ENCODE measurements at places on chromosomes 4 and X.

- DNase-seq, result no peak
Measured at GRCh38 chr4:910366-911091, 21.6 kb downstream of the GAK start.

DNA sequence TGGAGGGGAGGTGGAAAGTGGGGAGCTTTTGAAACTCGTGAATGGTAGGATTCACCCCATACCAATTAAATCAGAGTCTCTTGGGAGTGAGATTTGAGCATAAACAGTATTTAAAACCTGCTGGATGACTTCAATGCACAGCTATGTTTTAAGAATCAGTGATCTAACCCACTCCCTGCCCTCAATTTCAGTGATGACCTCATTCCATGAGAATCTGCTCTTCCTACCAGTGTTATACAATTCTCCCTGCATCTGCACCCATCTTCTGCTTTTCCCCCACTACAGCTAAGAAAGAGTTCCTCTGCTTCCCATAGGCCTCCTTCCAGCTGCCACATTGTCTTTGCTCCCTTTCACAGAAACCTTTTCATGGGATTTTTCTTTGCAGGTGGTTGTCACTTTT is 18.3 kb upstream of the H2AZ1 start:
- DNase-seq, result no peak

- DNase-seq, result no peak
Measured at GRCh38 chr4:123785538-123785937, 388.9 kb downstream of the SPRY1 start.

- DNase-seq, result no peak
Measured at GRCh38 chr4:1789552-1789951, 3.5 kb upstream of the FGFR3 start.

DNA sequence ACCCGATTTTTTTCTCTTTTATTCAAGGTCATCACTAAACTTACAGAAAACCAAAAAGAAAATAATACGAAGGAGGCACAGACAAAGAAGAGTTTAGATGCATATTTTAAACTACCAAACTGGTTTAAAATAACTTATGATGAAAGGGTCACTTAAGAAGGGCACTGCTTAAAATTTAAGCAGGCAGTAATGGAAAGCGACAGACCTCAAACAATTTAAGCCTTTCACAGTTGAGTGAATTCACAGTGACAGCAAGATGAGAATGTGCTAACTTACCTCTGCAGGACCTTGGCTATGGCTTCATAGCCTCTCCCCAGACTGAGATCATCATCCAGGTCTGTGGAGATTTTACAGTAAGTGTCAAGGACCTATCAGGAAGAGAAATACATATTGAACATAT is 112.1 kb downstream of the TTC29 start:
- DNase-seq, result no peak

All from endothelial cell (in vitro differentiated cells).